ENCODE measurements at places on chromosomes 6 and 20.

- DNase-seq: no peak
Measured at GRCh38 chr20:21820045-21820444, 114.6 kb downstream of the PAX1 start.

DNA sequence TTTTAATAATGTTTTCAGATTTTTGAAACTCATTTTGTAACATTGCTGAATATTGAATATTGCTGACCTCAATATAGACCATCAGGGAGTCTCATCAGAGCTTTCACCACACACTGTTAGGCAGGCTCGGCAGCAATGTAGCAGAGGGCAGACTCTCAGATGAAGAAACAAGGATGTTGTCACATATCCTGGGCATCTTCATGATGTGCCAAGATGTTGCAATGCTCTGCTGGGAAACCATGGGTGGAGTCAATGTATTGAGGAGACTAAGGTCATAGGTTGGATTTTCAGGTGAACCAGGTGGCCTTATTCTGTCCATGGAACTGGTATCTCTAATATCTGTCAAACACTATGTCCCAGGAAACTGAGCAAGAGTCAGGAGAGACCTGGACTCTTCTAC lies 27.3 kb downstream of the NR2E1 start:
- no peak for DNase-seq

GRCh38 chr6:44381739-44382138 lies 5.8 kb upstream of the CDC5L start:
- no peak for DNase-seq

DNA sequence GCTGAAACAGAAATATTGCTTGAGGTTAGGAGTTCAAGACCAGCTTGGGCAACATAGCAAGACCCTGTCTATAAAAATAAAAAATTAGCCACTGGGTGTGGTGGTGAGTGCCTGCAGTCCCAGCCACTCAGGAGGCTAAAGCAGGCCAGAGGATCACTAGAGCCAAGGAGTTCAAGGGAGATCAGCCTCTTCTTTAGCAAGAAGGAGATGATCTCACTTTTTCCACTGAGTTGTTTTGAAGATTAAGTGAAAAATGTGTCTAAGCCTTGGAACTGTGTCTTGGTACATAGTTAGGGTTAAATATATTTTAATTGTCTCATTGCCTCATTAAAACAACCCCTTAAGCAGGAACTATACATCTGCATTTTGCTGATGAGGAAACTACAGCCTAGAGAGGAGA lies 279.0 kb upstream of the ZFP64 start:
- DNase-seq: no peak

GRCh38 chr20:47352332-47353238 lies 3.9 kb downstream of the ZMYND8 start:
- DNase-seq: peak; percentile 63

- no peak for DNase-seq
Measured at GRCh38 chr6:127381384-127381783, 38.0 kb upstream of the ECHDC1 start.

DNA sequence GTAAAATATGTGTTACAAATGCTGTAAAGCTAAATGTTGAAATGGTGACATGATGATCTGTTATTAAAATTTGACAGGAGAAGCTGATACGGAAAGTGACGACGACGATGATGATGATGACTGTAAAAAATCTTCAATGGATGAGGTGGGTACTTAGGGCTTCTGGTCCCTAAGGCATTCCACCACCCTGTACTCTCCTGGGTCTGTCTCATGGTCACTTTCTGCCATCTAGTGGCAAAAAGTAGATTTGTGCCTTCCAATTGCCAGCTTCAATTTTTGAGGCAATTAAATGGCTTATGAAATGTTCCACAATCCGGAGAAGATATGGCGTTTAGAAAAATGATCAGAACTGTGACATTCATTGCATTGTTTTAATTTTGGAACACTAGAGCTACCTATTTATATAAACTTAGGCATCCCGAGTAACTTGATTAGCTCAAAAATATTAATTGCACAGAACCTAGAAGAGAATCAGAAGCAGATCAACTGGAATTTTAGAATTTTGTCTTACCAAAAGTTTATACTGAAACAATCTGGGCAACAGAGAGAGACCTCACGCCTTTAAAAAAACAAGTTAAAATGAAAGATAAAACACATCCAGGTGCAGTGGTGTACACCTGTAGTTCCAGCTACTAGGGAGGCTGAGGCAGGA lies 346.5 kb upstream of the PLCB4 start:
- DNase-seq: peak; percentile 50

DNA sequence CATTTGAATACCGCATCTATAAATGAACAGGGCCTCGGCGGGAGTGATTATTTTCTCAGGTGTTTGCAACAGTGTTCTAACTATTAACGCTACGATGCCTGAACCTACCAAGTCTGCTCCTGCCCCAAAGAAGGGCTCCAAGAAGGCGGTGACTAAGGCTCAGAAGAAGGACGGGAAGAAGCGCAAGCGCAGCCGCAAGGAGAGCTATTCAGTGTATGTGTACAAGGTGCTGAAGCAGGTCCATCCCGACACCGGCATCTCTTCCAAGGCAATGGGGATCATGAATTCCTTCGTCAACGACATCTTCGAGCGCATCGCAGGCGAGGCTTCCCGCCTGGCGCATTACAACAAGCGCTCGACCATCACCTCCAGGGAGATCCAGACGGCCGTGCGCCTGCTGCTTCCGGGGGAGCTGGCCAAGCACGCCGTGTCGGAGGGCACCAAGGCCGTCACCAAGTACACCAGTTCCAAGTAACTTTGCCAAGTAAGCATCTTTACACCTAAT lies 70.9 kb downstream of the HFE start:
- peak; percentile 100 for DNase-seq

DNA sequence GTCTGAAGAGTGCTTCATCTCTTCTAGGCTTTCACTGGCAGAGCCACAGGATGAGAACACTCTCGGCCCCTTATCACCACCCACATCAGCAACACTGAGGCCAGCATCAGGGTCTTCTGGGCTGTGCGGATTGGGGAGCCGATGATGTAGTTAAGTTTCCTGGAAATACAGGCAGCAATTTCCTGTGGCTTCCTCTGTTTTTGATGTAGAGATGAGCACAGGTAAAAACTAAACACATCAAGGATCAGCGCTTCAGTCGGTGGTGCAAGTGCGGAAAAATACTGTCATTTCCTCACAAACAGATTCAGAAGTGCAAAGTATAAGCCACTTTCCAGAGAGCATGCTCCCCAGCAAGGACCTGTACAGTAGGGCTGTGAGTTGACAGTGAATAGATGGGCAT lies 62.6 kb downstream of the BACH2 start:
- DNase-seq: no peak

DNA sequence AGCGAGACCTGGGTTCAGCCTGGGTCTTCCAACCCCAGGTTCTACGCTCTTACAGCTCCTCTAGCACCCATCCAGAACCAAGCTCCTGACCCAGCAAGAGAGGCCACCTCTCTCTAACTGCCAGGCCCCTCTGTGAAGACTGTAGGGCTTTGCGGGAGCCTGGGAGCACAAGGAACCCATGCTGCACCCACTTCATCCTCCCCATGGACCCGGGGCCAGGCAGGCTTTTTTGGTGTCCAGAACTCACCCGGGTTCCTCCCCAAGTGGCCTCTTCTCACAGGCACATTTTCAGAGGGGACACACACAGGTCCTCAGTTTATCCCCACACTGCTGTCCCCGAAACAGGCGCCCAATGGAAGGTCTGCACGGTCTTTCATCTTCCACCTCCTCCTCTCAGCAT lies 145.9 kb downstream of the SYNDIG1 start:
- DNase-seq: no peak

All from NCI-H526 (cell line).